ENCODE measurements at places on chromosomes 2 and 18.

- DNase-seq, result no peak
Observed at GRCh38 chr2:33107690-33108482, 161.1 kb downstream of the LTBP1 start.

DNA sequence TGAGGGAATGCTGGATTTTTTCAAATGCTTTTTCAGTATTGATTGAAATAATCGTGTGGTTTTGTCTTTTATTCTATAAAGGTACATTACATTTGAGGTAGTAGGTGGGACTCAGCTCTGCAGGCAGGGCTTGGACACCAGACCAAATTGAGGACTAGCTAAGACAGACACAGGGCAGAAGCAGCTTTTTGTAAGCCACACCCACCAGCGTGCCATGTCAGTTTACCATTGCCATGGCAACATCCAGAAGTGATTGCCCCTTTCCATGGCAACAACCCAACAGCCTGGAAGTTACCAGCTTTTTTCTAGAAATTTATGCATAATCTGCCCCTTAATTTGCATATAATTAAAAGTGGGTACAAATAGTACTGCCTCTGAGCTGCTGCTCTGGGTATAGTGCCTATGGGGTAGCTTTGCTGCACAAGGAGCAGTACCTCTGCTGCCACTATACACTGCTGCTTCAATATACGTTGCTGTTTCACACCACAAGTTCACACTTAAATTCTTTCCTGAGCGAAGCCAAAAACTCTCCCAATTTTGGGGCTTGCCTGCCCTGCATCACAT lies 23.6 kb upstream of the VWA3B start:
- DNase-seq, result no peak

DNA sequence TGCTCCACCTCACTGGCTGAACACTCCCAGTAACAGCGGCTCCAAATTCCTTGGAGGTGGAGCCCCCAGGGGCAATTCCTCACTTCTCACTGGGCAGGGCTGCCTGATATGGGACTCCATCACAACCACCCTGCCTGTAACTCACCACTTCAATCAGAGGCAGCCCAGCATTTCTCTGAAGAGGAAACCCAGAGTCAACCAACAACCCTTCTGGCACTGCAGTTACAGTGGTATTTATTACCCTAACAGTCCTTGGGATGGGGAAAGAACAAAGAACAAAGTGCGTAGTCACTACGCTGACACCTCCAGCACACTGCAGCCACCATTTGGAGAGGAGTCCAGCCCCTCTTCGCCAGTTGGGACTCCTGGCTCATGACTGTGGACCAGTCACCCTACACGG lies 85.7 kb upstream of the GALNT13 start:
- DNase-seq, result no peak

DNA sequence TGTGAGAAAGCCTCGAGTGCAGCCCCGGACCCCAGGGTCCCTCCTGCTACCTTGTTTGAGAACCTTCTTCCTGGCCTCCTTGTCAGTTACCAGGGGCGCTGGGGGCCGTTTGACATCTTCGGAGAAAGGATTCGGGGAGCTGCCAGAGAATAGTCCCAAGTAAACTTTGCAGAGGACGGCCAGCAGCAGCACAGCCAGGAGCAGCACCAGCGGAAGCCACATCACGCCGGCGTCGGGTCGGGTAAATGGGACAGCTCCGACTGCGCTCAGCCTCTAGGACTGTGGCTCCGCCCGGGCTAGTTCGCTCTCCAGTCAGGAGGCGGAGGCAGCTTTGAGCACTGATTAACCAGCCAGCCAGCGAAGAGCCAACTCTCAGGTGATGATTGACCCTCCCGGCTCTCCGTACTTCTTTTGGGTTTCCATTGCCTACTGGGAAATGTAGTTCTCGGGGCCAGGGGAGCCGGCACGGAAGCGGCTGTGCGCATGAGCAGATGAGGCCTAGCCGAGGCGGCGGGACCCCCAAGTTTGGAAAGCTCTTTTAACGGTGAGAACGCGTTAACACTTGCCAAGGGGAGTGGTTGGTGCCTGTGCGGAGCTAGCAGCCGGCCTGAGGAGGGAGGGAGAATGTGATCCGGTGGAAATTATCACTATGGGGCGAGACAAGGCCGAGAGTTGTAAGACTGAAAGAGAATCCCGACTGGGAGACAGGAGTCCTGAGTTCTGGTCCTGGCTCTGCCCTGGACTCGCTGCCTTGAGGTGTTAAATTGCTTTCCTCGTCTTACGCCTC lies at the start of the genes ELMOD3 and RETSAT:
Gene ELMOD3, plus strand, starts transcription at position 484 of the 787 bp plus-strand sequence. CDS start 2,430 bp downstream, outside the sequence.
Gene RETSAT, minus strand, starts transcription at position 243 of the 787 bp plus-strand sequence. Its CDS starts 21 bp downstream, at position 222.
- DNase-seq, result peak; percentile 98

DNA sequence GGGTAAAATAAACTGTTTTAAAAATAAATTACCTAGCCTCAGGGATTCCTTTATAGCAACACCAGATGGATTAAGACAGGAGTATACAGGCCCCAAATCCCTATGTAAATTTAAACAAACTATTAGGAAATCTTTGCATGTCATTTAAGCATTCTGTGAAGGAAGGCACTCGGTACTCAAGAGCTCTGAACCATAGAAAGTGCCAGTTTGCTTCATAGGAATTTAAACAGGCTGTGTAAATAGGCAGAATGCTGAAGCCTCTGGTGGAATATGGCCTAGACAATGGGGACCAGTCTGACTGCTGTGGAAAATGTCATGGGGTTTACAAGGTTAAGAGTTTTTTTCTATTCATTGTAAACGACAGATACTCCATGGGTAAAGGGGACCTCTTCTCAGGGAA lies 377.4 kb downstream of the DLGAP1 start:
- DNase-seq, result no peak

GRCh38 chr2:170524828-170525565 lies 190.1 kb upstream of the SP5 start:
- no peak for DNase-seq

DNA sequence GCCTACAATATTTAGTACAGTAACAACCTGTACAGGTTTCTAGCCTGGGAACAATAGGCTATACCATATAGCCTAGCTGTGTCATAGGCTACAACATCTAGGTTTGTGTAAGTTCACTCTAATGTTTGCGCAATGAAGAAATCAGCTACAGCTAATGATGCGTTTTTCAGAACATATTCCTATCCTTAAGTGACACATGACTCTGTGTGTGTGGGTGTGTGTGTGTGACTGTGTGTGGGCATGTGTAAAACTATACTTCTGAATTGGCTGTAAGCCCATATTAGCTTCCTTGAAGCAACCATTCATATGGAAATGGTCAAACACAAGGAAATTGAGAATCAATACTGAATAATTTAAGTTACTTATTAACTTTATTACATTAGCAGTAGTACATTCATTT lies 120.8 kb upstream of the SULT1C3 start:
- DNase-seq, result no peak

DNA sequence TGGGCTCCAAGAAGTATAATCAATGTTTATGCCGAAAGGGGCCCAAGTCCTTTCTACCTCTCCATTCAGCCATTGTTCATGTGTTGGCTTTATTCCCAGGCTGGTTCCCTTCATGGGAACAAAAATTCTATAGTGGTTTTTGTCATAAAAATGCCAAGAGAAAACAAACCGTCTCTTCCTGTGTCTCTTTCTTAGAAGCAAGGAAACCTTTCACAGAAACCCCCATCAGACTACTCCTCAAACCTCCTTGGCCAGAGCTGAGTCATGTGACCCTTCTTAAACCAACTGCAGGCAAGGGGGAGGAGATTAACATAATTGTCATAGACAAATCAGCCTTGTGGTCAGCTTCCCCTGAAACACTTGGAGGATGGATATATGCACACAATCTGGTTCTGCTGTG lies 75.1 kb upstream of the TANK start:
- no peak for DNase-seq

DNA sequence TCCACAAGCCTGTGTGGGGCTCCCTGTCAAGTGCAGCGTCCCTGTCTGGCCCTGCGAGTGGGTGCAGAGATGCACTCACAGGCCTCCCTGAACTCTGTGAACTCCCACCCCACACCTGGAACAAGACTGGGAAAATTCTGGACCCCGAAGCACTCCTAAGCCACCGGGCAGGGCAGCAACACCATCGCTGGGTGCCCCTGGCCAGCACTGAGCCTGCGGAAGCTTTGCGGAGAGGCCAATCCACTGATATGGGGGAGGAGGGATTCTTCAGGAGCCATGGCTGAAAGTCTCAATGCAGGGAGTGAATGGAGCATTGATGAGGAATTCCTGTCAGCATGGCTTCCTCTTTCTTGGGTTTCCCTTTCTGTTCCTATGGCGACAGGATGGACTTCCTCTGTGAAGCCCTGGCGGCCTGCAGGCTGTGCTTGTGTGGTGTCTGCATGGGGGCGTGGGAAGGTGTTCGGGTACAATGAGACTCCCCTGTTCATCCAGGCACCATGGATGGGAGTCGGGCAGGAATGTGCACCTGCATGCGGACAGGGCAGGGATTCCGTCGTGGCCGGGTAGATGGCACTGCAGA lies 15.1 kb downstream of the TRIB2 start:
- DNase-seq, result no peak

DNA sequence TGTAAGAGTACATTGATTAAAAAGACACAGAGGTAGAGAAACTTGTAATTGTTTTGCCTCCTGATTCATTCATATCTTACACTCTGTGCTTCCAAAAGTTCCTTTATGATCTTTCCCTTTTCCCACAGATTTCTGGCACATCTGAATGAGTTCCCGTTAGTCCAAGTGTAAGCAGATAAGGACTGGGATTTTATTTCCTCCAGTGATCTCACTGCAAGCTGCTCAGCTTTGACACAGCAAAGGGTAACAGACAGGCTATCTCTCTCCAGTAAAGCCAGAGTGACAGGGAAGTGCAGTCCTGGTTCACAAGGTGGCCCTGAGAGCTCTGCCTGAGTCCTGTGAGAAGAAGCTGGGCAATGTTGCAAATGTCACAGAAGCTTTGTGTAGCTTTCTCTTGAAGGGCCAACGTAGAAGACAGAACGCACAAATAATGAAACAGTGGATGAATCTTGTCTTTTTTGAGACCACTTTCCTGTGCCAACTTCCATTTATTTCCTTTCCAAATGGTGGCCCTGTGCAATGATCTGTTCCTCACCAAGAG lies 32.5 kb upstream of the KCNE4 start:
- DNase-seq, result no peak

DNA sequence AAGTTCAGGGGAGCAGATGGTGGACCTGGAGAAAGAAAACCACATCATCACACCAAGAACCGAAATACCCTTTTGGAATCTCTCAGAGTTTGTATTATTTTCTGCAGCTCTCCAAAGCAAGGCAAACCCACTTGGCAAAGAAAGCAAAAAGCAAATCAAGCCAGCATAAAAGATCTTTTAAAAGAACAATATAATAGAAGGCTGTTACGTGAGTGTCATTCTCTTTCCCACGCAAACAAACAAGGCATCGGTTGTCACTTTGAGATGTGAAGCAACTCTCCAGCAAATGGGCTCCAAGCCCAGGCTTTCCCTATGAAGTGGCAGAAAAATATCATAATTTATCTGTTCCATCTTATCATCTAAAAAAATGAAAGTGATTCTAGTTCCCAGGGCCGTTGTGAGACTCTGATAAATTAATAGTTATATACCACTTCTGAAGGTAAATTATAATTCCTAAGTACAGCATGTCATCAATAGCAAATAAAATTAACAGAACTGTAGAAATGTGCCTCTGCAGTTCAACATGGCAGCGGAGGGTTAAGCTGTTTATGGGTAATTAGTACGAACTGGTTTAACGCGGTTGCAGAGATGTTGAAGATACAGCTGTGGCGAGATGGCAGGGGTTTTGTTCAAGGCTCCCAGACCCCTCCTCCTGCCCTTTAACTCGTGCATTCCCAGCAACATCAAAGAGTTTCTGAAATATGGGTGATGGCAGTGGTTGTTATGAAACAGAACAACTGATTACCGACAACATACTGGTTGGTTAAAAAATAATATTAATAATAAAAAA lies 89.2 kb downstream of the EPHA4 start:
- DNase-seq, result no peak

DNA sequence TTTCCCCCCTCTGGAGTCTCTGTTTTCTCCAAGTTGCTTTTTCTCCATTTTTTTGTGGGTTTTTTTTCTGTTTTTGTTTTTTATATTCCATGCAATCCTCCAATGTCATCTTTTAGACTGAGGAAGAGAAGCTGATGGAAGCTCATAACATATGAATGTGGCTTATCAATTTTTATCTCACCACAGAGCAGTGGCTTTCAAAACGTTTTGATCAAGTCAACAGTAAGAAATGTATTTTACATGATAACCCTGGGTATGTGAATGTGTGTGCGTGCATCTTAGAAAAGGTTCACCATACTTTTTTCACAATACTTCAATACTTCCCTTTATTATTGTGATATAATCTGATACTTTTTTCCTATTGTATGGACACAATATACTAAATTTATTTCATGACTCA lies 64.6 kb upstream of the CDCA7 start:
- DNase-seq, result no peak

DNA sequence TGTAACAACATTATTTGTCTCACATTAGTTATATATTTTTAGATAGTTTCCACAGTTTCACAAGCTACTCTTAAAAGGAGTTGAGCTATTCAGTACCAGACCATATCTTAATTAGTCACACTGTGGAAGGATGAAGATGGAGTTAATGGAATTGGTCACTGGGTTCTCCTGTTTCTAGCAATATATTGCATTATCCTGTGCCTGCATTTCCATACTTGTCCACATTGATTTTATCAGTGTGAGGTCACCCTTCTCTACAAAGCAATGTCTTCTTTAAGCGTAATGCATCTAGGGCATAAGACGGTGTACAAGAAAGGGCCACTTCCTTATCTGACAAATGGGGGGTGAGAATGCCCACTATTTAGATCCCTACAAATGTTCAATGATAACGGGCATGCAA lies 216.8 kb upstream of the TANK start:
- DNase-seq, result no peak

- no peak for DNase-seq
Observed at GRCh38 chr2:53403792-53404413, 363.7 kb upstream of the CHAC2 start.

GRCh38 chr2:106997204-106997603 lies 111.2 kb upstream of the ST6GAL2 start:
- no peak for DNase-seq

- DNase-seq, result no peak
Observed at GRCh38 chr2:135179689-135180088, 127.6 kb downstream of the RAB3GAP1 start.

GRCh38 chr2:3348767-3349166 lies 28.9 kb downstream of the EIPR1 start:
- no peak for DNase-seq

- DNase-seq, result peak; percentile 72
Observed at GRCh38 chr2:88690591-88691338, 708 bp upstream of the RPIA start.

DNA sequence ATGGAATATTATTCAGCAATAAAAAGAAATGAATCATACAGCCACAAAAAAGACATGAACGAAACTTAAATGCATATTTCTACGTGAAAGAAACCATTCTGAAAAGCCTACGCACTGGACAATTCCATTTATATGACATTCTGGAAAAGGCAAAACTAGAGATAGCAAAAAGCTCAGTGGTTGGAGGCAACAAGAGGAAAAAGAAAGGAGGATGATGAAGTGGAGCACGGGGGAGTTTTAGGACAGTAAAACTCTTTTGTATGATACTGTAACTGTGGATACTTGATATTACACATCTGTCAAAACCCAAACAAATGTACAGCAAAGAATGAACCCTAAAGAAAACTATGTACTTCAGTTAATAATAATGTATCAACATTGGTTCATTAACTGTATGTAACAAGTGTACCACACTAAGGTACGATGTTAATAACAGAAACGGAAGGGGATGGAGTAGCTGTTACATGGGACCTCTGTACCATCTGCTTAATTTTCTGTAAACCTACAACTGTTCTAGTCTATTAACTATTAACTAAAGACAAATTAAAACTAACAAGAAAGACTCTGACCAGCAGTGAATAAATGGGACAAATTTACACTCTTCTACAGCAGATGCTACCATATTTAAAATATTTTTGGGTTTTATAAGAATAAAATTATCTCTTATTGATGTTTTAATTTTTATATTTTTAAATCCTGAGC lies 31.5 kb downstream of the ROCK2 start:
- no peak for DNase-seq
